ENCODE measurements at places on chromosomes 11 and 22.

DNA sequence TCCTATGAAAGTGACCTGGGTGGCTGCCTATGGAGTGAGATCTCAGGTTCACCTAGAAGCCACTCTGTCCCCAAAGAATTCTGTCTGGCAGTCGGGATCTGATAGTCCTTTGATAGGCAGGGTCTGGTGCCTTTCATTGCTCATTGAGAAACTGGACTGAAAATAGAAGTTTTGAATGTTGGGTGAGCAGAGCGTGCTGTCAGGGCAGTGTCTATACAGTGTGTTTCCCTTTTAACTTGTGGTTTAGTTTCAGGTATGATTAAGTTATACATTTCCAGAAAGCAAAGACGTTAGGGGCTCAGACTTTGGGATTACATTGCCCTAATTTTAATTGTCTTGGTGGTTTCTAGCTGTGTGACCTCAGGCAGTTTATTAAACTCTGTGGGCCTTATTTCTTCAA, 111.3 kb upstream of the PAX6 start:
- DNase-seq = no peak

DNA sequence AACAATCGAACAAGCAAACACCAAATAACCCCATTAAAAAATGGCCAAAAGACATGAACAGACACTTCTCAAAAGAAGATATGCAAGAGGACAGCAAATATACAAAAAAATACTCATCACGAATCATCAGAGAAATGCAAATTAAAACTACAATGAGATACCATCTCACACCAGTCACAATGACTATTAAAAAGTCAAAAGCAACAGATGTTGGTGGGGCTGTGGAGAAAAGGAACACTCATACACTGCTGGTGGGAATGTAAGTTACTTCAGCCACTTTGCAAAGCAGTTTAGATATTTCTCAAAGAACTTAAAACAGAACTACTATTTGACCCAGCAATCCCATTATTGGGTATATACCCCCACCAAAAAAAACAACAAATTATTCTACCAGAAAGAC, 51.3 kb upstream of the FLI1 start:
- no peak for DNase-seq

DNA sequence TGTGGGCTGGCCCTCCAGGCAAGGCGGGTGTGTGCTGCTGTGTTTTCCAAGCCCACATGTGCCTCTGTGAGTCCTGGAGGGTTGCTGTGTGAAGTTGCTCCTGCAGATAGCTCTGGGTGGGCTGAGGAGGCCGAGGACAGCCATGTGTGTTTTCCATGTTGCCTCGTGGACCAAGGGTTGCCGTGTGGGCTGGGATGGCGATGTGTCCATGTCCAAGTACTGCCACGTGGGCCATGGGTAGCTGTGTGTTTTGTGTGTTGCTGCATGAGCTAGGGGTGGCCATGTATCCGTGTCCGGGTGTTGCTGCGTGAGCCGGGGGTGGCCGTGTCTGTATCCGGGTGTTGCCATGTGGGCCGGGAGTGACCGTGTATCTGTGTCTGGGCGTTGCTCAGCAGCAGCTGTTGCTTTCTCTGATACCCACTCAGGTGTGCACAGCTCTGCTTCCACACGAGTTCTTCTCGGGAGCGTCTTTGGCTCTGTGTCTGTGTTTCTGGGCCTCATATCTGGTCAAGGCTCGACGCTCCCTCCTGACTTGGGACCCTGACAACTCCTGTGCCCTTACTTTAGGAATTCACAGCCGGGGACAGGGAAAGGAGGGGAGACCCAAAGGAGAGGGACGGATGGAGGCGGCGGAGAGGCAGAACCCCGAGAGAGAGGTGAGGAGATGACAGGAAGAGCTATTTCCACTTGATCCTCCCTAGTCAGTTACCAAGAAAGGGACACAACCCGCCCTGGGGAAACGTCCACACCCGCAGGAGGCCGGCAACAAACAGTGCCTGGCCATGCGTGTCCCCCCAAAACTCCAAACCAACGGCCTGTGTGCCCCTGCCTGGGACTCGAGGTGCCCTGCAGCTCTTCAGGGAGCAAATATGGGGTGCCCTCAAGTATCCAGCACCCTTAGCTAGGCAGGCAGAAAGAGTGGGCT, 83.1 kb downstream of the PHF21B start:
- no peak for DNase-seq

DNA sequence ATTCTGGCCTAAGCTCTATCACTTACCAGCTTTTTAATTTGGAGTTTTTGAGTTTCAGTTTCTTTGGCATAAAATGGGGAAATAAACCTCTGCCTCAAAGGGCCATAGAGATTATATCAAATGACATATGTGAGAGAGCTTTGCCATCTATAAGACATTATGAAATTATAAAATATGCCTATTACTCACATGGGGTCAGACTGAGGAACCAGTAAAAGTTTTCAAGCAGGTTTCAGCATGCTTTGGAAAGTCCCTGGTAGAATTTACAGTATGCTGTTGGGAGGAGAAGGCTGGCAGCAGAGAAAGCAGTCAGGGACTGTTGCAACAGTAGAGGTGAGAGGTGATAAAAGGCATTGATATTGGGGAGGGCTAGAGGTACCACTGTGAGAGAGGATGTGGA, 13.6 kb upstream of the MTNR1B start:
- no peak for DNase-seq

GRCh38 chr11:132559331-132560036, 972.8 kb downstream of the OPCML start:
- DNase-seq = no peak

DNA sequence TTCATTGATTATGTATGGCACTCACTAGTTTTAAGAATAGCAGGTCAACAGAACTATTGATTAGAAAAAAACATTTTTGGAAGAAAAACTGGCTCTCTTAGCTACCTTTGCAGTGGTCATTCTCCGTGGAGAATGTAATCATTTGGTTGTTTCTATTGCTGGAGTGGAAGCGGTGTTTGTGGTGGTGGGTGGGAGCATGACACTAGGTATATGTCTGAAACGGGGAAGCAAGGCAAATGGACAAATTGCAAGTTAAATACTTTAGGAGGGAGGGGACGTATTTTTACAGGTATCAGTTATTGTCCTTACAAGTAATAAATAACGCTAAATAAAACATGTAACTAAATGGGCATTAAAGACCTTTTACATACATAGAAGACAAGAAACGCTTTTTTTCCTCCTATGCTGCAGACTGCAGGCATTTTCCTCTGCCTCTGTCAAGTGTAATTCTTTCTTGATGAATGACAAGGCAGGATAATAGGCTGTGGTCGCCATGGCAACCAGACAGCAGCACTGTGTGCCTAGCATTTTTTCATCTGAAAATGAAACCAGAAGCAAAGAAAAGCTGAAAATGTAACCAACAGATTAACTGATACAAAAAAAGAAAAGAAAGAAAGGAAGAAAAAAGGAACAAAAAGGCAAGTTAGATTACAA, 46.2 kb downstream of the BLID start:
- no peak for DNase-seq

DNA sequence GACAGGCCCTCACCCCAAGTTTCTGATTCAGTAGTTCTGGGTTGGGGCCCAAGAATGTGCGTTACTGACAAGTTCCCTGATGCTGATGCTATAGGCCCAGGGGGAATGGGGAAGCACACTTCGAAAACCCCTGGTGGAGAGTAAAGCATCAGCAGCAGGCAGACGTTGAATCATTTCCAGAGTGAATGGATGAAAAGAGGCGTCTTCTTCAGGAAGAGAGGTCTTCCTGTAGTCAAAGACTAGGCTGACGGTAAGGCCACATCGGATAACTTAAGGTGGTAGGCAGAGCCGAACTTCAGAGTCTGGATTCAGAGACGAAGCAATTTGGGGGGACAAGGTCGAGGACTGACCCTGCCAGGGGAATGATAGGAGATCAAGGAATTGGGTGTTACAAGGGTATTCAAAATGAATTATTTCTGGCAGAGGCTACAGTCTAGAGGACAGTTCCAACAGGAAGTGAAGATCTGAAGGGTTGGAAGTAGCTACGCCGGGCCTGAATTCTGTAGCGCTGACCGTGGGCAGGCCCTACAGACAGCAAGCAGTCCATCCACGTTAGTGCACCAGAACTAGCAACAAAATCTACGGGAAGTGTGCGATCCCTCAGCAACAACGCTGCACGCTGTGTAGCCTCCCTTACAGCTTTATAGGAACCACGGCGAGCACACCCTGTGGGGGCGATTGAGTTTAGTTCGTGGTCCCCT, 862 bp upstream of the CENATAC start:
- DNase-seq = no peak

GRCh38 chr22:24460418-24461089, 33.2 kb downstream of the ADORA2A start:
- DNase-seq = no peak

GRCh38 chr11:18668131-18668530, 30.4 kb upstream of the TMEM86A start:
- no peak for DNase-seq

- no peak for DNase-seq
These were observed 8.9 kb downstream of the HPX start for GRCh38 chr11:6431861-6432260.

DNA sequence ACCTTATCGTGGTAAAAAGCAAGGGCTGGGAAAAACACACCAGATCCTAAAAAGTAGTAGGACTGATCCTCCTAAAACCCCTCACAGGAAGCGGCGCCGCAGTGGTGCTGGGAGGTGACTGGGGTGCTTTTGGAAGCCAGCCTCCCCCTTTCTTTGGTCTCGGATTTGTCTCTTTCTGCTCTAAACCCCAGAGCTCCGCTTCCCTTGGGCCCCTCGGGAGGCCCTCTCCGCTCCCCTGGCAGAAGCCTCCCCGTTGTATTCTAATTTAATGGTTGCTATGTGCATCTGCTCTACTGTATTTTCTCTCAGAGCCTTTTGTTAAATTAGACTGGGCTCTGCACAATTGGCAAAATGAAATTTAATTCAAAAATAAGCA, 587.7 kb downstream of the OPCML start:
- no peak for DNase-seq

- no peak for DNase-seq
These were observed 11.4 kb downstream of the BCL9L start for GRCh38 chr11:118914178-118914918.

- no peak for DNase-seq
These were observed 6.6 kb downstream of the PAX6 start for GRCh38 chr11:31804312-31805036.

GRCh38 chr11:65132988-65133700, 1.2 kb downstream of the SYVN1 start:
- no peak for DNase-seq

DNA sequence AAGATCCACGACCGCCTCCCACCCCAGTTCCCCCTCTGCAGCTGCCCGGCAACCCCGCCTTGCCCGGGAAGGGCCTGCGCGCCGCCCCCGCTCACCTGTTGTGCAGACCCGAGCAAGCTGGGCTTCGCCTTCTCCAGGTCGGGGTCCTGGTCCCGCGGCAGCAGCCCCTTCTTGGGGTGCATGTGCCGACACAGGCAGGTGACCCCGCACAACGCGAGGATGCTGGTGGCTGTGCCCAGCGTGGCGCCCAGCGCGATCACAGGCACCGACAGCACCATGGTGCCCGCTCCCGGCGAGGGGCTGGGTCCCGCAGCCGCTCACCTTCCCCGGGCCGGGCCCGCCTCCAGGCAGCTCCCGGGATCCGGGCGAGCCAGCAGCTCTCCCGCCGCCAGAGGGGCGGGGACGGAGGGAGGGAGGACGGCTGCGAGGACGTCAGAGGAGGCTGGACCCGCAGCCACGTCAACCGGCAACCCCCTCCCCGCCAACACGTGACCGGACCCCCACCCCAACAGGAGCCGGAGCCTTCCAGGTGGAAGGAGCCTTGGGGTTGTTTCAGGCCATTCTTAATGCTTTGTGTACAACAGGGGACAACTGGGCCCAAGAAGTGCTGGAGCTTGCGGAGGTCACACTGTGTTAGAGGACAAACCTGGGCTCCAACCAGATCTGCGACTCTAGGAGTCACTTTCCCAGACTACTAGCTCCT, at the start of gene SYT13:
Gene SYT13, minus strand, starts transcription at position 412 of the 703 bp plus-strand sequence. Its CDS starts 134 bp downstream, at position 278.
- no peak for DNase-seq
